ENCODE measurements at places on chromosomes 16 and 17.

- DNase-seq, result peak; percentile 58
These were observed 27.5 kb upstream of the PIK3R6 start for GRCh38 chr17:8894673-8895578.

DNA sequence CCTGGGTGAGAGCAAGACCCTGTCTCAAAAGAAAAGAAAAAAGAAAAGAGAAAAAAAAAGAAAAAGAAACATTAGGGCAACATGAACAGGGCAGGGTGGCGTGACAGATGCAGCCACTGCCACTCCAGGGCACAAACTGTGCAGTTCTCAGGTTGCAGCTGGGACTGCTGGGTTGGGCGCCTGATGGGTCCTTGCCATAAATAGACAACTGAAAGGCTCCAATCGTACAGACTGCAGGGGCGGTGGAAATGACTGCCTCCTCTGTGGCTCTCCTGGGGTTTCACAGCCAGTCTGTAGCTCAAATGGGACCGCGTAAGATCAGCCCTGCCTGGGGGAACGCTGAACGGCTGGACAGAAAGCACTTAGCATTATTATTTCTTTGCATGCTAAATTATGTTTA, 130.7 kb downstream of the CPPED1 start:
- DNase-seq, result no peak

- no peak for DNase-seq
These were observed 42.0 kb downstream of the PECAM1 start for GRCh38 chr17:64348666-64349065.

GRCh38 chr16:51490866-51491265, 339.8 kb upstream of the SALL1 start:
- DNase-seq, result no peak

GRCh38 chr17:77914385-77915254, 43.9 kb upstream of the TNRC6C start:
- DNase-seq, result no peak

DNA sequence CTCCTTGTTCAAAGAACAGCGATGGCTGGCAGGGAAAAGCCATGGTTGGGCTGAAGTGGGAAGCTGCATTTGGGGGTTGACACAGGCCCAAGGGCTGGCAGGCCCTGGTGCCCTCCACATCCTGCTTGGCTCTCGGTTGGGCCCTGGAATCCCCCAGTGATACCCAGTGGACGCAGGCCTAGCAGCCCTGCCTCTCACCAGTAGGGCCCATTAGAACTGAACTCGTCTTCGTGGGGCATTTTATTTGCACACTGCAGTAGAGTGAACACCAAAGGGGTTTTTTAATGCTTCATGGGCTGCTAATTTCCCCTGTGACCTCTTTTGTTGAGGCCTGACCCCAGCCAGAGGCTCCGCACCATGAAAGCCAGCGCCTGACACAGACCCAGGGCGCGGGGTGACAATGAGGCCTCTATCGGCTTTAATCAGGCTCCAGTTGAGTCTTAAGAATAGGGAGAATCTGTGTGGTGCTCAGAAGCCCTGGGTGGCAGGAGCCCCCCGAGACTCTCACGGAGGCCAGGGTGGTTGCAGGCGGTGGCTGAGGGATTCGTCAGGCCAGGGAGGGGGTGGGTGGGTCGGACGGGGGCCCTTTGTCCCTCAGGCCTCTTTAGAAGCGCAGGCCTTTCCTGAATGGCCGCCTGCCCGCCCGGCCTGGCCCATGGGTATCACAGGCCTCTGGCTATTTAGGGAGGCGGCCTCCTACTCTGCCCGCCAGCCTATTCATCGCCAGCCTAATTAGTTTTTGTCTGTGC, 199.3 kb downstream of the NTN1 start:
- no peak for DNase-seq

DNA sequence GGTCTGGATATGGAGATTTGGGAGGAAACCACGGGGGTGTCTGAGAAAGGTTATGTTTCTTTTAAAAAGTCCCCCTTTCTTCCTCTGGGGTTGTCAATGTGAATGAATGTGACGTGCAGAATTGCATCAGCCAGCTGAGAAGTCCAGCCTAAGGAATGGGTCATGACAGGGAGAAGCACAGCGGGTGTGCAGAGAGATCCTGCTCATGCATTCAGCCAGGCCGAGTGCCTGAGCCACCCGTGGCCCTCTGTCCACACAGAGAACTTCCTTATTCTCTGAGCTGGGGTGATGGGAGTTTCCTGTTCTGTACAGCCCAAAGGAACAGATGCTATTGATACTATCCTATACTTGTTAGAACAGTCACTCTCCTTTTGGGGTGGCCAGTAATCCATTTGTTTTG, 117.9 kb downstream of the CPPED1 start:
- DNase-seq, result no peak

DNA sequence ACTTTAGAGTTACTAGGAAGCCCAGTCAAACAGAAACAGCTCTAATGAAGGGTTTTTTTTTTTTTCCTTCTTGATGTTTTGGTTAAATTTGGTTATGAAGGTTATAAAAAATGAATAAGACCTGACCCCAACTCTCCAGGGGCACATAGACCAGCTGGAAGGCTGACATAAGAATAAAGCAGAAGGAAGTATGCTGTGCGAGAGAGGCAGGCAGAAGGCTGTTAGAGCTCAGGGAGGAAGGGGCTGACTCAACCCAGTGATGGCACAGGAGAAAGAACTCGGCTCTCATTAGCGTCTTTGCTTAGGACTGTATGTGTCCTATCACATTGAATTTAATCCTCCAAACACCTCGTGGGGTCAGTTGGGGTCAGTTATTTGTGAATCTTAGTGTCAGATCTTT, 474.6 kb downstream of the PMP22 start:
- no peak for DNase-seq

DNA sequence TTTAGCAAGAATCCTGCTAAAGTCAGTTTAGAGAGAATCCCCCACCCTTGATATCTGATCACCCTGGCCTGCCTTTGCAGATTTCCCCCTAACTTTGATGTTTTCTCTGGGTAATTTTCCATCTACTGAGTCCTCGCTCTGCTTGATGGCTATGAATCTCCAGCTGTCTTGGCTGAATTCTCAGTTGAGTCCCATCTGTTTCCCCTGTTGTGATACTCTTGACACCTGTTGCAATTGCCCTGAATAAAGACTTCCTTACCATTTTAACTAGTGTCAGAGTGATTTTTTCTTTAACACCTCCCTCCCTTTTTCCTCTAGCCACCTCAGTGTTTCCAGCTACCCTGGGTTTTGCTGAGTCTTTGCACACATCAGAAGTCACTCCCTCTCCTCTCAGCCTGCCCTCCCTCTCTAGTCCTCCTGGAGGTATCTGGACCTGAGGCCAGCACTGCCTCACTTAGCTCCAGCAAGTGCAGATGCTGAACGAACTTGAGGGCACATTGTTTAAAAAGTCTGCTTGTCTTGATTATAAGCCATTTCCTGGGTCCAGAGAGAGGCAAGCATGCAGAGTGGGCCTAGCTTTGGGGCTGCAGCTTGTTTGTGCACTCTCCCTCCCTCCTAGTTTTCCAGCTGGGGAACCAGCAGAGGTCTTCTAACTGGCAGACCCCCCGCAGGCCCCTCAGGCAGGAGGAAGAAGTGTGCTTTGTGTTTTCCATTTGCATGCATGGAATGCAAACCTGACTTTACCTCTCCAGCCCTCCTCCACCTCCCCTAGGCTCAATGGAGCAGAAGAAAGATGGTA, 33.2 kb downstream of the SPACA3 start:
- DNase-seq, result no peak

DNA sequence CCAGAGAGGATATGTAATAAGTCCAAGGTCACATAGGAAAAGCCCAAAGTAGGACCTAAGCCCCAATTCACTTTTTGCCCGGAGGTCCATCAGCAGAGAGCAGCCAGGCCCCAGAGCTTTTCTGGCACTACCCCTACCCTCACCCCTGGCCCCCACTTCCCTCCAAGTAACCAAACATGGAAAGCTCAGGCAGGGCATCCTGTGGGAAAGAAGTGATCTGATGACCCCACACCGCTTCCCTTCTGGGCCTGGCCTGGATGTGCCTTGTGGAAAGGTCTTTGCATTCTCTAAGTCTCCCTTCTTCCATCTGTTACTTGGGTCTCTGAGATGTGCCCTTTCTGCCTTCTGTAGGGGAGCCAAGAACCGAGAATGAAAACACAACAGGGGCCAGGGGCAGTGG, 136.9 kb downstream of the TMEM132E start:
- no peak for DNase-seq

DNA sequence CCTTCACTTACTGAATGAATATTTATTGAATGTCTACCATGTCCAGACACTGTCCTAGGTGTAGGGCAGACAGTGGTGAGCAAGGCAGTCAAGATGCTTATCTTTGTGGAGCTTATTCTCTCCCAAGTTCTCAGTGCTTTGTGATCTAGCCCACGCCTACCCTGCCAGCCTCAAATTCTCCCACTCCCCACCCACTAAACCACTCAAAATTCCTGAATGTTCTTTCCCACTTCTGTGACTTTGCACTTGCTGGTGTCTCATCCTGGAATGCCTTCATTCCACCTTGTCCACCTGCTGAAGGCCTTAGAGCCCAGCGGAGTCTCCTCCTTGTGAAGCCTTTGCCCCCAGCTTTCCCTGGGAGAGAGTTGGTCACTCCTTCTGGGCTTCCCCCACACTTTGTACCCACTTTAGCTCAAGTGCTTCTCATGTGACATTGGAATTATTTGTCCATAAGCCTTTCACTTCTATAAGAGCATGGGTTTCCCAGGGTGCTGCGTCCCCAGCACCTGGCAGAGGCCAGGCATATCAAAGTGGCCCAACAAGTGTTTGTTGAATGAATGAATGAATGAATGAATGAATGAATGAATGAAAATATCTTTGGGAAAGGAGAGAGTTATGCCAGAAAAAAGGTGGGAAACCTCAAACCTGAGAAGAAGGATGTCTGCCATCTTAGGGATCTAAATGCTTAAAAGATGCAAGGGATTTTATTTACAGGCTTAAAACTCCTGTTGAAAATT, 23.0 kb downstream of the CCDC182 start:
- no peak for DNase-seq

GRCh38 chr16:2236337-2237101, at the start of gene DNASE1L2:
Gene DNASE1L2 (plus strand): TSS chr16:2236444. CDS start chr16:2236817, 373 bp downstream.
- DNase-seq, result no peak

- no peak for DNase-seq
These were observed 323.1 kb downstream of the FOXL1 start for GRCh38 chr16:86901483-86901882.

DNA sequence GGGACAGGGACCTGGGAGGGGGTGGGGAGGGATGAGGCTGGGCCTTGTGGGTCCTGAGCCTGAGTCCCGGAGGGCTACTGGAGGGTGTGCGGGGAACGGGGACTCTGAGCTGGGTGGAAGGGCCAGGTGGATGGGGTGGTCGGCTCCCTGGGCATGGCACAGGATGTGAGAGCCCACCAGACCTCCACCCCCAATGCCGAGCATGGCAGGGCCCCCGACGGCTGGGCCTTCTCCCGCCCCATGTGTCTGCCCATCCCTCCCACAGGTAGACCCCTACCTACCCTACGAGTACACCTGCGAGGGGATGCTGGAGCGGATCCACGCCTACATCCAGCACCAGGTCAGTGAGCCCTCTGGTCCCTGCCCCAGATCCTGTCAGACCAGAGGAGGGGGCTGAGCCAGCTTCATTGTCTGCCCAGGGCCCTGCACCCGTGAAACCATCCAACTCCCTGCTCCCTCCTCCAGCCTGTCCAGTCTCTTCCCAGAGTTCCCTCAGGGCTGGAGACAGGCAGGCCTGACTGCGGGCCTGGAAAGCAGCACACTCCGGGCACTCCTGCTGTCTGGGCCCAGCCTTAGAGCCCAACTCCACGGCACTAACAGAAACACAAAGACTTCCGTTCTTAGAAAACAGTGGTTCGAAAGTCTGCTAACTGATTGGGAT, 78.0 kb downstream of the MGAT5B start:
- no peak for DNase-seq

DNA sequence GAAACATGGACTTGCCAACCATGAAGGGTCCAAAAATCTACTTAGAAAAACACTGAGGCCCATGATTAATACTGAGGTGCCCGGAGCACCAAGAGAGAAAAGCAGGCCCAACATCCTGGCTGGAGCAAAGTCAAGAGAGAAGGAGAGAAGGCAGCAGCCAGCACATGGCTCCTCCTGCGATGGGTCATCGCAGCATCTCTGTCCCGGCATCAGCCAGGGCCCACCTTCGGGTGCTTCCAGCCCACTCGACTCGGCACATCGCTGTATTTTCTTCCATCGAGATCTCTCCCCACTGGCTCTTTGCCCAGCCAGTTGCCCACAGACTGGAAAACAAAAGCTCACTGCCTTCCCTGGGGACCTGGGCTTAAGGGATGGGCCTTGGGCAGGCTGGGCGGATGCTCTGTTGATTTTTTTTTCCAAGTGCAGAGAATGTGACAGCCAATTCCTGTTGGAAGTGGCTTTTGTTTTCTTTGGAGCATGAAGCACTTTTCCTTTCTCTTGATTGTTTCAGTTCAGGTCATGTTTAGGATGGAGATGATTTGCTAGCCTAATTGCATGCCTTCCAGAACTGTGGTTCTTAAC, 58.1 kb downstream of the CYB5B start:
- DNase-seq, result no peak

GRCh38 chr16:1070864-1071408, 1.6 kb upstream of the SSTR5 start:
- DNase-seq, result no peak

- DNase-seq, result no peak
These were observed 54.7 kb downstream of the CBFA2T3 start for GRCh38 chr16:88922114-88922825.

DNA sequence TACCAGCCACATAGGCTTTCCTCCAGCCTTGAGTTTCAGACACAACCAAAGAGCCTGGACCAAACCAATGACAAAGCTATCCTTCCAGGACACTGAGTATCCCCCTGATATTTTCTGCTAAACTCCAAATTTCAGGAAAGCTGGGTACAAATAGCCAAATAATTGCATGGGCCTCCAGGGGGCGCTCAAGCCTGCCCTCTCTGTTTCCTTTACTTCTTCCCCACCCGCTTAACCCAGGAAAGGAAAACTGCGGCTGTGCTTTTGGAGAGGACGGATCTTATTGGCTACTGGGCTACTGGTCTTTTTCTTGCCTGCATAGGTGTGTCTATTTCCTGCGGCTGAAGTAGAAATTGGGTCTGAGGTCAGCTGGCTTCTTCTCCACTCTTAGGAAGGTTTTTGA, 30.1 kb downstream of the GNGT2 start:
- peak; percentile 69 for DNase-seq

GRCh38 chr17:75096082-75096625, 8.4 kb downstream of the SLC16A5 start:
- DNase-seq, result no peak

All from activated CD8-positive, alpha-beta memory T cell treated with anti-CD3 and anti-CD28 coated beads, Interleukin-2, amount 50 U/mL, for 4 hours (primary cell).